ENCODE measurements at places on chromosomes 12 and 14.

DNA sequence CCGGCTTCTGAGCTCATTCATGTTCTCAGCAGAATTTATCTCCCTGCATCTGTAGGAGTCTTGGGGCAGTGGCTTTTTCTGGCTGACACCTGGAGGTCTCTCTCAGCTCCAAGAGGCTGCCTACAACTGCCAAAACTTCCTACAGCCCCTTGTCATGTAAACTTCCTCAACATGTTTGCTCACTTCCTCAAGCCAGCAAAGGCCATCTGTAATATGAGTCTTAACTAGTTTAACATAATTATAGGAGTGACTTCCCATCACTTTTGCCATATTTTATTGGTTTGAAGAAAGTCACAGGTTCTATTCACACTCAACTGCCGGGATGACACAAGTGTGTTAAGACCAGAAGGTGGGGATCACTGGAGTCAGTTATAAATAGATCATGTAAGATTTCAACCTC lies 194.0 kb downstream of the VRK1 start:
- DNase-seq = no peak

GRCh38 chr12:112998987-112999767 lies 20.9 kb downstream of the OAS2 start:
- no peak for DNase-seq

DNA sequence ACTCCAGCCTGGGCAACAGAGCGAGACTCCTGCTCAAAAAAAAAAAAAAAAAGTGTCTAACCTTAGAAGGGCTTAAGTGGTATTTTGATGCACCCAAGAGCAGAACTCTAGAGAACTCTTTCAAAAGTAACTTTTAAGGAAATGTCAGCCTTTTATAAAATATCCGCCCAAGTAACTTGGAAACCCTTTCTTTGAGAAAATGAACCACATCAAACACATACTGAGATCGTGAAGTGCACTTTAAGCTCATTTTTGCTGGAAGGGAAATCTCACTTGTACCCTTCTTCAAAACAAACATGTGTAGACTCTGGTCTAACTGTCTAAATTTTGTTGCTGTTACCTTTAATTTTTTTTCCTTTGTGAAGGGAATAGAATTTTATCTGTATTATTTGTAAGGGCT lies 5.5 kb downstream of the C12orf56 start:
- no peak for DNase-seq

- no peak for DNase-seq
Observed at GRCh38 chr12:92722897-92723296, 20.1 kb downstream of the PLEKHG7 start.

GRCh38 chr14:98903371-98903770 lies 368.6 kb downstream of the BCL11B start:
- DNase-seq = no peak

DNA sequence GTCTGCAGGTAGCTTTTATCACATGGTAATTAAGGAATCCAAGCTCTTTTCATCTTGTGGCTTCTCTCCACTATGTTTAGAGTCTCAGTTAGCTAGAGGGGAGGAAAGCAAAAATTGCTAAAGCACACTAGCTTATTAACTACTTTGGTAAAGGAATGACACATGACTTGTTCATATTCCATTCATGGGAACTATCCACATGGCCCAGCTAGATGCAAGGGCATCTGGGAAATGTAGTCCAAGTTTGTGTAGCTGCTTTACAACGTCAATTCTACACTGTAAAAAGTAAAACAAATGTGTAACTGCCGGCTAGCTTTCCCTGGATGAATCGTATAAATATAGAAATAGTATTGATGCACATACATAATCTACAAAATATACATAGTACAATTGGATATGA lies 244.5 kb upstream of the LRFN5 start:
- no peak for DNase-seq

GRCh38 chr12:103848143-103848542 lies 7.1 kb upstream of the NT5DC3 start:
- no peak for DNase-seq

Data from GM12892 (cell line).